IPS DF 6.9 (cell line): ENCODE measurements at places on chromosomes 13 and 19.

GRCh38 chr13:109235901-109236300 is 550.5 kb downstream of the IRS2 start:
- no peaks in the 10 kb centered on the region for H3K4me1 ChIP-seq
- H3K4me3 ChIP-seq = no peak overlapping the region
- DNase-seq = no peak
- no peak overlapping the region for H3K27ac ChIP-seq
- no peaks in the 10 kb centered on the region for H3K27me3 ChIP-seq

DNA sequence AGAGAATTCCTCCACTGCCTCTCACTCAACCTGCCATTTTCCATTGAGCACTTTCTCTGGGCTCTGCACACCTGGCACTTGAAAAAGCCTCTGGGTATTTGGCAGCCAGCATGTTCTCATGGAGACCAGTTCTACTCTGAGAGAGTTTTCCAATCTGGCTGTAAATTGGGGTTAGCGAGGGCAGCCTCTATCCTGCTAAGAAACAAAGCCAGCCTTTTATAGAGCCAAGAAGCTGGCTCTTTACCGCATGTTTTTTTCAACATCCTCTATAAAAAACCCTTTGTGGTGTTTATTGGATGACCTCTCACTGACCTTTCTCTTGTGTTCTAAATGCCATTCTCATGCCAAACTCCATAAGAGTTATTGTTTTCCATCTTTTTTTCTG is 52.6 kb upstream of the RCBTB2 start:
- no peak for DNase-seq
- H3K4me3 ChIP-seq = no peak overlapping the region
- no peaks in the 10 kb centered on the region for H3K4me1 ChIP-seq
- no peak overlapping the region for H3K27ac ChIP-seq

DNA sequence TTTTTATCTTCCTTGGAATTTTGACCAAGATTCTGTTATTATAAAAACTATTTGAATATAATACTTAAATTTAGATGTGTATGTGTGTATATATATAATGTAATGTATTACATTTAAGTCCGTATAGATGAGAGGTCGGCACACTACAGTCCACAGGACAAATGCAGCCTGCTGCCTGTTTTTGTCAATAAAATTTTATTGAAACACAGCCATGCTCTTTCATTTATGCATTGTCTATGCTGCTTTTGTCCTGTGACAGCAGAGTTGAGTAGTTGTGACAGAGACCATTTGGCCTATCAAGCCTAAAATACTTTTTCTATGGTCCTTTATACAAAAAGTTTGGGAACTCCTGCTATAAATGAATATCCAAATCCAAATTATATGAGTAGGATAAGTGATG is 69.7 kb downstream of the PCCA start:
- no peak overlapping the region for H3K27ac ChIP-seq
- H3K4me1 ChIP-seq = peaks cover 4% of the 10 kb centered on the region
- DNase-seq = no peak
- H3K27me3 ChIP-seq = no peaks in the 10 kb centered on the region

DNA sequence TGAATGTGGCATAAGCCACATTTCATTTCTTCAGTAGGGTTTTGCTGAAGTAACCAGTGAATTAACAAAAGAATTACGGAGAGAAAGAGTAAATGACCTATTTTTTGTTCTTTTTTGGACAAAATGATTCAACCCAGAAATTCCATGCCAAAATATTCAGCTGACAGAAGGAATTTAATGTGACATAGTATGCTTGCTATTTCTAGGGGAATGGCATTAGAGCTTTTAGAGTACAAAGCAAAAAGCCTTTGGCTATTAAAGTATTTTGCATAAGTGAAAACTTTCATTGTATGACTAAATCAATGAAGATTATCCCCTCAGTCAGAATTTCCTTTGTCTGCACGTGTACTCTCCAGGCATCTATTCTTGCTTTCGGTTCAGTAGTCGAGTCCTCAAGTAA is 465.3 kb downstream of the COG6 start:
- no peak overlapping the region for H3K27ac ChIP-seq
- H3K27me3 ChIP-seq = no peaks in the 10 kb centered on the region
- no peak for DNase-seq
- peaks cover 2% of the 10 kb centered on the region; the same call in 1 of the 2 replicates for H3K4me1 ChIP-seq
- no peaks in the 10 kb centered on the region for H3K36me3 ChIP-seq

DNA sequence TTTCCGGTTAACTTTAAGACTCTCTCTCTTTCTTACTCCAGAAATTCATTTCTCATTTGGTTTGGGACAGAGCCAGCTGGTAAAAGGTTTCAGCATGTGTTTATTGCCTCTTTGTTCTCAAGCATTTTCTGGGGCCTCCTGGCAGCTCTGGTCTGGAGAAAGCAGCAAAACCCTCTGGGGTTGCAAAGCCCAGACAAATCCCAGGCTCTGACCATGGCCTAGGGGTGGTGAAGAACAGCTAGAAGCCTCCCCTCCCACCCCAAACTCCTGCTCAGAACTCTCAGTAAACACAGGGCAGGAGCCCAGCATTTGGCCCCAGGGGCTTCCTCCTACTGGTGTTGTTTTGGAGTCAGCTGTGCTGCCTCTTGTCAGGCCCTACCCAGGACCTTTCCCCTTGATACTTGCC is 124.2 kb upstream of the SERP2 start:
- H3K4me3 ChIP-seq = no peak overlapping the region
- no peak overlapping the region for H3K27ac ChIP-seq
- no peak for DNase-seq
- no peaks in the 10 kb centered on the region for H3K36me3 ChIP-seq
- no peaks in the 10 kb centered on the region for H3K27me3 ChIP-seq

- no peak for DNase-seq
- H3K4me3 ChIP-seq = no peak overlapping the region
- H3K27ac ChIP-seq = no peak overlapping the region
- no peaks in the 10 kb centered on the region for H3K27me3 ChIP-seq
- no peaks in the 10 kb centered on the region for H3K4me1 ChIP-seq
Observed at GRCh38 chr13:106078191-106078590, 457.3 kb downstream of the EFNB2 start.

DNA sequence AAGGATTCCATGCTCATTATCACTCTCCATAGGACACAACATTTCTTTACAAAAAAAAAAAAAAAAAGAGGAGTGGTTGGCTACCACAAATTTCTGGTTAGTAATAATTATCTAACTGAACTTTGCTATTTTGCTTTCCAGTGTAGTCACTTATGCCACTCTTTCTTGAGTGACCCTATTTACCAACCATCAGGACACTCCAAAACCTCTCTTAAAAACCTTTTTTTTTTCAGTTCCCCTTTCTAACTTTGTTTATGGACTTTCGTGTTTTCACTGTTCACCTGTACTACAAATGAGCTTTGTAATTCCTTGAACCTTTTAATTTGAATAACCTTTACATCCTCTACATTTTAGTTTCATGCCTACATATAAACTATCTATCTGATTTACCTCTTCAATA is 686.5 kb upstream of the PCDH9 start:
- no peaks in the 10 kb centered on the region for H3K27me3 ChIP-seq
- no peaks in the 10 kb centered on the region for H3K4me1 ChIP-seq
- no peaks in the 10 kb centered on the region for H3K36me3 ChIP-seq
